ENCODE measurements at places on chromosomes 11 and 22.

DNA sequence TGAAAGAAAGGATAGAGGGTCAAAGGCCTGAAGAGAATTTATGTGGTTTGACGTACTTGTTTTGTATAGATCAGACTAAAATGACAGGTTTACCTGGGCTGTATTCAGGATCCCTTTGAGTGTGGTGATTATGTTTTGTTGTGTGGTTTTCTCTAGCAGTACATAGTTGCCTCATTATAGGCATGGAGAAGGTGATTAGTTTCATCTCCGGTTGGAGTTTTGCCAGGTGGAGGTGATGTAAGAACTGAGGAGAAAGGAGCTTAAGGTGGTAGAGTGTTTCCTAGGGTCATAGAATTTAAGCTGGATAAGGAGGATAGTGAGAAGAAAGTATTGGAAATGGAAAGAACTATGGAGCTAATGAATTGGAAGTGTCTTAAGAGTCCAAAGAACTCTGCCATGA lies 229.0 kb downstream of the TMEM135 start:
- no peak for DNase-seq

- no peak for DNase-seq
Observed at GRCh38 chr22:38260761-38261681, 11.8 kb downstream of the TMEM184B start.

DNA sequence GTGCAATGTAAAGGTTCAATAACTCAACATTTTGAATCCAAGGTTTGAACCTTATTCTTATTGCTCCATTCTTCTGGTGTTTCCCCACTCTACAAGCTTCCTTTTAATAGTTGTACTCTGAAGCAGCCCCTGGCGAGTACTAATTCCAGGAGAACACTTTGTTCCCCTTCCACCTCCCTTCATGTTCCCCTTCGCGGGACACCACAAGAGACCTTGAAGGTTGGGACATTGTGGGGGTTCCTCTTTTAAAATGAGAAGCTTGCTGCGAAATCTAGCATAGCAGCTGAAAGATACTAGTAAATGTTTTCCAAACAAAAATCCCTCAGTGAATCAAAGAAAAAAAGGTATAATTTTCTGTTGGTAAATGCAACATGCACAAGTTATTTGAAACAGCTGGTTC lies 626.3 kb upstream of the LRRC4C start:
- DNase-seq: no peak

GRCh38 chr22:39136317-39136716 lies 16.2 kb downstream of the CBX7 start:
- no peak for DNase-seq

DNA sequence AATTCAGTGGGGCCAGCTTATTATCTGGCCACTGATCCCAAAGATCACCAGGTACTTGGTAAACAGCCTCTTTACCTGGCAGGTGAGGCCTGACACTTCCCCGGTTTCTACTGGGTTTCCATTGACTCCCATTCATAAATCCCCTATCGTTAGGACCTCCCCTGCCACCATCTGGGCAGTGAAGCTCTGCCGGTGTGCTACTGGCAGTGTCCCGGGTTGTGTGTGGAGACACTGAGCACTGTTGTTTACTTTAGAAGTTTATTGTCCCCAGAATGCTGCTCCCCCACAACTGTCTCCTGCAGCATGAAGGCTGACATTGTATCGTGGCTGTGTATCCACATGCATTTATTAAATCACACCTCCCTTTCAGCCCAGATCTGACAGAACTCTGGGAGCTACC lies 142.7 kb downstream of the WNT7B start:
- DNase-seq: no peak

DNA sequence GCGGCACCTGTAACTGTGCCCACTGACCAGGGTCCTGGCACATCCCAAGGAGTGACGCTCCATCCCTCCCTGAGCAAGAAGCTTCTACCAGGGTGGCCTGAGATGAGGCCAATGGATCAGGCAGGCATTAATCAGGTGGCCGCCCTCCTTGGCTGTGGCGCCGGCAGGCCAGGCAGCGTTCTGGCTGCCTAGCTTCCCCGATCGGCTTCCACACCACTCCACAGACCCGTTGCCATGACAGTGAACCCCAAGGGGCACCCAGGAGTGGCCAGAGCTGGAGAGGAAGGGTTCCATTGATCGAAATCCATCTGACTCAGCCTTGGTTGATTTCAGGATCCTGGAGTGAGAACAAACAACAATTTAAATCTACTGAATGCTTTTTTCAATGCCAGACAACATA lies 20.5 kb downstream of the LRRC55 start:
- no peak for DNase-seq

- no peak for DNase-seq
Observed at GRCh38 chr22:45159652-45160462, 3.9 kb upstream of the NUP50 start.
